ENCODE measurements at places on chromosomes 12 and 14.

- DNase-seq: no peak
Observed at GRCh38 chr12:29314416-29314815, 66.6 kb downstream of the ERGIC2 start.

DNA sequence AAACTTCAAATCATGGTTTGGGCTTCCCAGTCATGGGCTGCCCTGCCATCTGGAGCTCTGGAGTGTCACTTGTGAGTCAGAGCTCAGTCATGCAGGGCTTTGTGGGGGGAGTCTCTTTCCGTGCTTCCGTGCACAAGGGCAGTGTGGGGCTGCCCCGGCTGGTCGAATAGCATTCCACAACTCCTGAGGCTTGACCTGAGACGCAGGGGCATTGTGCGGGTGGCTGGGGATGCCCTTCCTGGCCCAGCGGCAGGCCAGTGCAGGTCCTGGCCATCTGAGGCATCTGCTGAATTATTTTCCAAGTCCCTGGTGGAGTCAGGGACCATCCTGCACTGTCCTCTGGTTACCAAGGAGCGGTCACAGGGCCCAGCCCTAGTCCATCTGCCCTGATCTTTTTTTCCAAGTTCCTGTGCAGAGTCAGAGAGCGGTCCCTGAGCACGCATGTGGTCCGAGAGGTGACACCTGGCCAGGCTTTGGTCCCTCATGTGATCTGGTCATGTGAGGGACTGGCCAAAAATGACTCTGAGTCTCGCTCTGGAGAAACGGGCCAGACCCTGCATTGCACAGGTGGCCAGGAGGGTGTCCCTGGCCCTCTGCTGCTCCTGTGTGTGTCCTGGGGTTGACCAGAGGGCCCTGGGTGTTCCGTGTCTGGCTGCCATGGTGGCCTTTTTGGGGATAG lies 167.0 kb upstream of the ALG10B start:
- peak; percentile 39 for DNase-seq

GRCh38 chr12:29398495-29398894 lies 17.5 kb upstream of the ERGIC2 start:
- no peak for DNase-seq

GRCh38 chr12:6570264-6570887 lies 2.3 kb upstream of the NOP2 start:
- DNase-seq: peak; percentile 74
